ENCODE measurements at places on chromosomes 6 and 20. TPM values are rescaled to one million over a fixed set of nuclear protein-coding genes. Genes with fewer than 3 reads are reported as not detected.

GRCh38 chr20:49937027-49937929, 1.1 kb downstream of the RNF114 start:
- no peak for DNase-seq

GRCh38 chr6:88605271-88605670, 358.1 kb downstream of the RNGTT start:
- no peak for DNase-seq

- DNase-seq = no peak
These were observed 2.5 kb upstream of the ULBP2 start for GRCh38 chr6:149939356-149939648.

- DNase-seq = no peak
These were observed 458.6 kb upstream of the JARID2 start for GRCh38 chr6:14787250-14787649.

- no peak for DNase-seq
These were observed 130.0 kb downstream of the SCP2D1 start for GRCh38 chr20:18943542-18943941.

- DNase-seq = no peak
These were observed 203.1 kb downstream of the JARID2 start for GRCh38 chr6:15449011-15449410.

GRCh38 chr6:83231146-83231545, 38.0 kb downstream of the RWDD2A start:
- peak; percentile 32 for DNase-seq

DNA sequence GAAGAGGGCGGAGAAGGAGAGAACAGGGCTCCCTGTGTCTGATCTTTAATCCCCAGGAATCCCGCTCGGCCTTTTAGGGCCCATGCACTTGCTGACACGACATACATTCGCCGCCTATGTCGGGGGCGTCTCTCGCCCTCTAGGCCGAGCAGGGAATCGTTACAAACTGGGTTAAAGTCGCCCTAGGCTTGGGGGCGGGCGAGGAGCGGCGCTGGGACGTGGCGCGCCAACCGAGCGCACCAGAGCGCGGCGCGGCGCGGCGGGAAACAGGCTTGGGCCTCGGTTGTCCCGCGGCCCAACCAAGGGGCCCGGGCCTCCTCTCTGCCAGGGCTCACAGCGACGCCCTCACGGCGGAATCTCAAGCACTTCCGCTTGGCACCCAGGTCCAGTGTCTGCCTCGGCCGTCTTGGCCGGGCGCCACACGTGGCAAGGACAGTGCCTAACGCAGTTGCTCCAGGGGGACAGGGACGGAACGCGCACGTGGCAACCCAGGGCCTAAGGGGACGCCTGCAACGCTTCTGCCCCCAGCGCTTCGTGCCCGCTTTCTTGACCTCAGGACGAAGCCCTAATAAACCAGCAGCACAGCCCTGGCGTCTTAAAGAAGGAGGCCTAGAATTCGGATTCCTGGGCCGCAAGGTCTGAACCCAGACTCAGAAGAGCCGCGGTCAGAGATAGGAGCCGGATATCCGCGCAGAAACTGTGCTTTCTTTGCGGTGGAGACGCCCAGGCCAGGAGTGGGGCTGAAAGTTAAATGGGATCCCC, 71.5 kb downstream of the NCR2 start:
- no peak for DNase-seq

GRCh38 chr6:154933181-154933827, 61.8 kb upstream of the TIAM2 start:
- DNase-seq = peak; percentile 32

- no peak for DNase-seq
These were observed 39.0 kb upstream of the SLCO4A1 start for GRCh38 chr20:62603021-62603906.

DNA sequence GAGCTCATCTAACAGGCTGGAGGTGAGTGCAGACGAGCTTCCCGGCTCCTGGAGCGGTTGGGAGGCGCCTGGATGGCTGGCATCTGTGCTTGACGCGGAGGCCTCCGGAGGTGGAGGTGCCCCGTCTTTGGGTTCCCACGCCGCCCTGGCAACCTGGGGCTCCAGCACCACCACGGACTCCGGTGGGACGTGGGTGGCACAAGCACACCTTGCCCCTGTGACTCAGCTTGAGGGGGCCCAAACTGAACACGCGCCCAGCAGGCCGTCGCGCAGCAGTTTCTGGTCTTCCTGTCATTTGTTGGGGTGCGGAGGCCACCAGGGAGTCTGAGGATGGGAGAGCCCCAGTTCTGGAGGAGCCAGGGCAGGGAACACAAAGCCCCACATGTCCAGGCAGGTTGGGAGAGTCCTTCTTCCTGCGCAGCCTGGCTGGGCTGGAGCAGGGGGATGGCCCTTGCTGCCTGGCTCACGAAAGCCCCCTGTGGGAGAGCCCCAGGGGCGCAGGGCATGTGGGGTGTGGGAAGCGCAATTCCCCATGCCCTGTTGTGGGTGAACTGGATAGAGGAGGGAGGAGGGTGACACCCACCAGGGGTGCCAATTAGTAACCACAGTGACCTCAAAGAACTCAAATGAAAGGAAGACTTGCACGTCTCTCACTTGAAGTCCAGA, 1378.6 kb upstream of the DEFB115 start:
- no peak for DNase-seq

DNA sequence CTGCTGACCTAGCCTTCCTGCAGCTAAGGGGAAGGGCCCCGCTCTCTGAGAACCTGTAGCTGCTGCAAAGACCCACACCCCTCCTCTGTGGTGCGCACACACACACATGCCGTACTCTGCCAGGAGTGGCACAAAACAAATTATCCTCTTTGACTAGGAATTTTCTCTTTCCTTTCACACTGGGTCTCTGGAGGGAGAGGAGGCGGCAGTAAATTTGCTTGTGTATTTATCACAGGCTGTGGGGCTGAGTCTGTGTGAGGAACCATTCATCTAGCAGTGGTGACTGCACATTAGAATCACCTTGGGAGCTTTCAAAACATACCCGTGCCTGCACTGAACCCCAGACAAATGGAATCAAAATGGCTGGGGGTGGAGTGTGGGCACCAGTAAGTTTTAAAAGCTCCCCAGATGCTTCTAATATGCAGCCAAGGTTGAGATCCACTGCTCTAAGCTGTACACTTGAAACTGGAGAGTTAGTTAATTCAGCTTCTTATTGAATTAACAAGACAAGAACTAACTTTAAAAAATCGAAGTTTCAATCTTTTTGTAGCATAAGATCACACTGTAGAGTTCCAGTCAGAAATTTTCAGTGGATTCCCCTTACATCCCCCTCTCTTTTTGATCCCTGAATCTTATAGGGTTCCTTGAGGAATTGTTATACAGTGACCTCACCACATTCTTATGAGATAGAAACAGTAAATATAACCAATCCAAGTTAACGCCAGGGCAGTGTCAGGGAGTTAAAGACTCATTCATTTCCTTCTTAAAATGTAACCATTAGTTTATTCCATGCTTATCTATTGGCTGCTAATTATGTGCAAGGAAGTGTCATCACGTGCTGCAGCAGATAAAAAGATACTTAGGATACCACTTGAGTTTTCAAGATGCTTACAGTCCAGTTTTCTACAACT, 29.8 kb upstream of the GMDS start:
- no peak for DNase-seq

DNA sequence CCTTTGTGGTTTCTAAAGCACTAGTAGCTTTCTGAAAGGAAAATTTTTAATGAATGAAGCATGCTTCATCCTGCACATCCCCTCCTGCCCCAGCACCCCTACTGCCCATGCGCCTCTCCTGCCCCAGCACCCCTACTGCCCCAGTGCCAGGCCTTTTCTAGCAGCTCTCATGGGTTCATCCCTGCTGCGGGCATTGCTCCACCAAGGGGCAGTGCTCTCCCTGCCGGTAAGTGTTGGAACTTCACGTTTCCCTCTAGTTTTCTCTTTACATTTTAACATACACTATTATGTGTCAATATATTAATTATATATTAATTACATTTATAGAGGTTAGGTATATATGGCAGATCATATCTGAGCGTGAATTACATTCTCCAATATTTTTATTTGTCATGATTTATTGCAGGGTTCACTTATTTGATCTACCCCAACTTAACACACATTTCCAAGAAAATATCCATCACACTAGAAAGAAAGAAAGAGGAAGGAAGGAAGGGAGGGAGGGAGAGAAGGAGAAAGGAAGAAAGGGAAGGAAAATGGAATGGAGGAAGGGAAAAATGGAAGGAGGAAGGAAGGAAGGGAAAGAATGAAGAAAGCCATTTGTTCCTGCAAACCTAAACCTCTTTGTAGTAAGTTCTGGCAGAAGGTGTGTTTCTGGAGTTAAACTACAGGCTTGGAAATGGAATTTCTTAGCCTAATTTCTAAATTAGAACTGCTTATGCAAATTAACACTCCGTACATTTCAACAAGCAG, 46.8 kb downstream of the CEP43 start:
- DNase-seq = no peak

DNA sequence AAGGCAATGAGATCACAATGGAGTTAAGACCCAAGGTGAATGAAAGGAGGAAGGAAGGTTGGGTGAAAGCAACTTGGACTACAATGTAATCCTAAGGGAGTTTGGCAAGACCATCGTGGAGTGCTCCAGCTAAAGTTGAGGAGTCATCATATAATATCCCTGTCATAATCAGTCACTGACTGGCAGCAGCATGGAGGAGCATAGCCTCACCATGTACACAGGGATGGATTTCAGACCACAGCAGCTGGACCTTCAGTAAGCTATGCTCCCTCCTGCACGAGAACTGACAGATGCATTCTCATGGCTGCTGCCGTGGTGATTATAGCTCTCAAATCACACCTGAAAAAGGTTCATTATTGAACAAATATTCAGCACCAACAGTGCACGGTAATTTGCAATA, 43.0 kb downstream of the GOPC start:
- no peak for DNase-seq

GRCh38 chr20:56860413-56860812, 231.3 kb downstream of the TFAP2C start:
- no peak for DNase-seq

- DNase-seq = no peak
These were observed 811.2 kb downstream of the MAFB start for GRCh38 chr20:39877788-39878187.

GRCh38 chr6:111481836-111482187, 1.2 kb downstream of the REV3L start:
- DNase-seq = no peak

GRCh38 chr6:24738741-24739140, 19.8 kb upstream of the C6orf62 start:
- no peak for DNase-seq

GRCh38 chr6:85669735-85670194, 27.1 kb upstream of the SYNCRIP start:
- DNase-seq = peak; percentile 29

Gene CASS4
- polyA plus RNA-seq = 0.50 TPM

Gene MRAP2
- polyA plus RNA-seq = 0.16 TPM

Gene SLC25A27
- polyA plus RNA-seq = 1.6 TPM

Gene TCP11
- 0.13 TPM for polyA plus RNA-seq

Gene CRISP3
- polyA plus RNA-seq = not detected

Gene BPIFA1
- not detected for polyA plus RNA-seq

Gene QRSL1
- polyA plus RNA-seq = 7.5 TPM

Gene TPX2
- 39.2 TPM for polyA plus RNA-seq

Gene CST9L
- polyA plus RNA-seq = not detected

Gene MUC22
- not detected for polyA plus RNA-seq

Gene PTGIS
- polyA plus RNA-seq = 28.8 TPM
